B cell (primary cell): ENCODE measurements at places on chromosomes 4 and X.

DNA sequence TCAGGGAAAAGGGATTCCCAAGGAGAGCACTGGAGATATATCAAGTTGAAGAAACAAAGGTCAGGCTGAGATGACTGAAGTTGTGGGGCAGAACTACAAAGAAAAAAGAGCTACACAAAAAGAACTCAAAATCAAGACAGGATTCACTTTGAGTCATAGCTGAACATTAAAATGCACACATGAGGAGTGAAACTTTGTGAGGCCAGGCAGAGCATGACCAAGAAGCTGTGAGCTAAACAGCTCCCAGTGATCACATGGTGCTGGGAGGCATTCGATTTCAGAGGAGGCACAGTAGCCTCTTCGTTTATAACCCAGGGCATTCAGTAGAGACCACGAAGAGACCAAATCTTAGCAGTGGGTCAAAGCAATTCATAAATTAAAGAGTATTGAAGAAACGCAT lies 145.3 kb downstream of the ATRX start:
- DNase-seq: no peak

- DNase-seq: no peak
Observed at GRCh38 chrX:4435905-4436304, 722.5 kb upstream of the PRKX start.

DNA sequence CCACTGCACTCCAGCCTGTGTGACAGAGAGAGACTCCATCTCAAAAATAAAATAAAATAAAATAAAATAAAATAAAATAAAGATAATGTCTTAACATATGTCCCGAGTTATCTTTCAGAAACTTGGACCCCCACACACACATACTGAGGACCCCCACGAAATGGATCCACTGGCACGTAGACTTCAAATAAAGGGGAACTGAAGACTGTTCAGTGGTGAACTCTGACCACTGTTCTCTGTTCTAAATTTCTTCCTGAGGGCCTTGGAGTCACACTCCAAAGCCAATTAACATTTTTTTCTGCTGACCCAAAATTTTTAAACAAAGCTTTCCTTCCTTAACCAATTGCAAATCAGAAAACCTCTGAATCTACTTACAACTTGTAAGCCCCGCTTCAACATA lies 43.5 kb upstream of the PRDX4 start:
- no peak for DNase-seq

GRCh38 chr4:145960012-145960411 lies 21.4 kb upstream of the ZNF827 start:
- DNase-seq: no peak

DNA sequence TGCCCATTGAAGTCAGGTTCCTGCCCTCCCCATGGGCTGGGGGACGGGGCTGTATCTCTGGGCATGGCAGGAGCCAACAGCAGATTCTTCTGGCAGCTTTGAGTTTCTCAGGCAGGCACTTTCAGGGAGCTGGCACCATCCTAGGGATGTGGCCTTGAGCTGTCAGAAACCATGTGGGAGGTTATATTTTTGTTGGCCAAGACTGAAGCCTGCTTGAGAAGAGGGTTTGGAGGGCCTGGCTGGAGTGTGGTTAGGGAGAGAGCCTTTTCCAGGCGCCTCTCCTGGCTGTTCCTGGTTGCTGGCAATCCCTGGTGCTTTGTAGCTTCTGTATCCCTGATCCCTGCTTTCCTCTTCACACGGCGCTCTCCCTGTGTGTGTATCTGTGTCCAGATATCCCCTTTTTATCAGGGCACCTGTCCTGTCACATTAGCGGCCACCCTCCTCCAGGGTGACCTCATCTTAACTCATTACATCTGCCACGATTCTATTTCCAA lies 30.6 kb upstream of the SORCS2 start:
- no peak for DNase-seq
